Ureter (tissue), 1 donor: ENCODE measurements at places on chromosomes 1 and 21. TPM values are rescaled to one million over a fixed set of nuclear protein-coding genes. Genes with fewer than 3 reads are reported as not detected.

PRMT6 gene
- 22.2 TPM for total RNA-seq

- DNase-seq = peak; percentile 91
These were observed 11.9 kb upstream of the PADI3 start for GRCh38 chr1:17236779-17237560.

CHD5 gene
- 0.83 TPM for total RNA-seq

DNA sequence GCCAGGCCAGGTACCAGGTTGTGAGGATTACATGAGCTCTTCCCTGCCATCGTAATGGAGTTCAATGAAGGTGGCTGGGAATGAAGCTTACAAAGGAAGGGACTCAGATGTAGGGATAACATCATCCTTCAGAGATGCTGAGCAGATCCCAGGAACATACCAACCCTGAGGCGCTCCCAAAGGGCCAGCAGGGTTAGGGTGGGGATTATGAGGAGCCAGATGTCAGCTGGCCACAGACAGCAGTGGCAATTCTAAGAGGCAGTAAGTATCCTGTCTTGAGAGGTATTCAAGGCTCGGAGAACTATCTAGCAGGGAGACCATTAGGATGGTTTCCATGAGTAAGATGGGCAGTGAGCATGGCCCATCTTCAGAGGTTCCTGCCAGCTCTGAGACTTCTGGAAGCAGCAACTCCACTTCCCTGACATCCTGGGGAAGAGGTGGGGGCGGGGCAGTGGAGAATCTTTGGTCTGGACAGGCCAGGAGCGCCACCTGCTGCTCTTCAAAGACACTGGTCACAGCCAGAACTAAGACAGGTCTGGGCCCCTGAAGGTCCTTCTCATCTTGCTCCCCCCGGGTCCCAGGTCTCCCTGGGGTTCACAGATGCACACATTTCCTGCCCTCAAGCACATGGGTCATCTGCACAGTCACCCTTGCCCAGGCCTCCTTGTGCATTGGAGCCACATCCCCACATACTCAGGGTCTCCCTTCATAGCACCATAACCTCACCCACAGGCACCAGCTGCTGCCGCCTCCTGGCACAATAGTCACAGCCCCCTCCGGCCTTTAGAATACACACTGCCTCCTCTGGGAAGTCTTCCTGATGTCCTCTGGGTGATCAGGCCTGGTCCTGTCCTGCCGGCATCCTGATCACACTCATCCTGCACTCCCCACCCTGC is 2.7 kb upstream of the SDC3 start:
- peak; percentile 90 for DNase-seq

NFASC gene
- 52.3 TPM for total RNA-seq

GRCh38 chr1:159266832-159267231 is 35.3 kb upstream of the FCER1A start:
- no peak for DNase-seq

CCT3 gene
- 209 TPM for total RNA-seq

DNA sequence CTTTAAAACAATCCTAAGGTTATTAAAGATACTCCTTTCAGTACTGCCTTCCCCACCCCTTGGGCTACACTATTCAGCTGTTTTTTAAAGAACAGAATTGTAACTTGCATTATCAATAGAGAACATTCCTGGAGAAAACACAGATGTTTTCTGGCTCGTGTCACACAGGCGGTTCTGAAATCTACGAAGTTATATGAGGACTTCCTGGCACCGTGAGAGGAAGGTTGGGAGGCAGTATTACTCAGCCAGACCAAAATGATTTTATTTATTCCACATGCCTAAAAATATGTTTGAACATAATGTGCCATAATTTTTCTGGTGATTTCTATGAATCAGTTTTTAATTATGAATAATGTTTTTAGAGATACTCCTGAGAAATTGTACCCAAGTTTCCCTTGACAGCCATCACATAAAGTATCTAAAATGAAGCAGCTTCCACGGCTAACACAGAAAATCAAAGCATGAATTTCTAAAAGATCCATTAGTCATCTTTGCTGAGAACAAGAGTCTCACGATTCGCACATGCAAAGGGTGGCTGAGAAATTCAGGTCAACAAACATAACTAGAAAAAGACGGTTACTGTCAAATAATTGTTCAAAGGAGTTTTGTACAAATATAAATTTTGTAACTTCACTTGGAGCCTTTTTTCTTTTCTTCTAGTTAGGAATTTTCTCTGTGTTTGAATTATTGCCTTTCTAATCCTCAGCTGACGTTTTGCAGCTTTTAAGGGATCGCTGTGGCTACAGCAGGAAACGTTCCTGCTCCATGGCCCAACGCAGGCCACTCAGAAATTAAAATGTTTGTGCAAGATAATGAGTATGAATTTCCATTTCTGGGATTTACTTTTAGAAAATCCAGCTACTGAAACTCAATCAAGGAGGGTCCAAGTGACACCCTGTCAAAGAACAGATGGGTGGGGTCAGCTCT is 8.0 kb upstream of the SIM2 start:
- DNase-seq = no peak

DNA sequence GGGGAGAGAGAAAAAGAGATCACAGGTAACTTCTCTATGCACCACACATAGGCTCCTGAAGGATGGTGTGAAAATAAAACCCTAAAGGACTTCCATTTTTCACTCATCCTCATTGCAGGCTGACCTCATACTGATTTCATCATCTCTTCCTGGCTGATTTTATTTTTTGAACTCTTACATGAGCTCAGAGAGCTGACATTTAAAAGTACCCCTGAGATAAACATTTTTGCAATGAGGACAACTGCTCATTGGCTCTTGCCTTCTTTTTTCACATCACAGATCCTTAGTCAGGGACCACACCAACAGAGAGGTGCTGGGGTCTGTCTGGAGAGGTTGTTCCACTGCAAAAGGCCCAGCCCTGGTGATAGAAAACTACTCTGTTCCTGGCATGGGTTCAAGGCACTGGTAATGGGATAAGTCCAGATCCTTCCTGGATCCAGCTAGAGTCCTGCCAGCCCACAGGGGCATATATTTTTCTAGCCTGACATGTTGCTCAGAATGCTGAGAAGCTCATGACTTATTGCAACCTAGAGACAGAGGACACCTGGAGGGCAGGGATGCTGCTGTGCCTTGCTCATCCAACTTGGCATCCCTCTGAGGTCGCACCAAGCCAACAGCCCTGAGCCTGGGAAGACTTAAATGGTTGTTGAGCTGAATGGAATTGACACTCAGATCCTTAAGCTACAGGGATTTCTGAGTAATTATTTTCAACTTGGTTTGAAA is 360.0 kb downstream of the HHAT start:
- no peak for DNase-seq

ATXN7L2 gene
- total RNA-seq = 6.0 TPM

DNA sequence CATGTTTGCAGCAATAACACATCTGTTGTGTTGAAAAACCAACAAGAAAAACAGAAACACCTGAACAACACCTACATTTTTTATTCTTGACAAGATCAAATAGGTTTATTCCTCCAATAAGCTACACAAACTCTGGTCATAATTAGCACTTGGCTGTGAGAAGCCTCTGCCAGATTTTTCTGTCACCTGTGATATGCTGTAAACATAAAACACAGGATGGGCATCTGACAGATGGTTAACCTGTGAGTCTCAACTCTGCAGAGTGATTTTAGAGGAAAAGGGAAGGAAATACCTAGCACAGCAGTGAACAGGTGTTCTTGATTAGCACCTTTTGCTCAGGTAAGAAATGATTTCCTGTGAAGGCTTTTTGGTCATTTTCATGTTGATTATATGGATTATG is 175.4 kb upstream of the COA6 start:
- no peak for DNase-seq

RPS27 gene
- 2,661 TPM for total RNA-seq

GRCh38 chr1:1898246-1898933 is 7.5 kb upstream of the GNB1 start:
- no peak for DNase-seq

DNA sequence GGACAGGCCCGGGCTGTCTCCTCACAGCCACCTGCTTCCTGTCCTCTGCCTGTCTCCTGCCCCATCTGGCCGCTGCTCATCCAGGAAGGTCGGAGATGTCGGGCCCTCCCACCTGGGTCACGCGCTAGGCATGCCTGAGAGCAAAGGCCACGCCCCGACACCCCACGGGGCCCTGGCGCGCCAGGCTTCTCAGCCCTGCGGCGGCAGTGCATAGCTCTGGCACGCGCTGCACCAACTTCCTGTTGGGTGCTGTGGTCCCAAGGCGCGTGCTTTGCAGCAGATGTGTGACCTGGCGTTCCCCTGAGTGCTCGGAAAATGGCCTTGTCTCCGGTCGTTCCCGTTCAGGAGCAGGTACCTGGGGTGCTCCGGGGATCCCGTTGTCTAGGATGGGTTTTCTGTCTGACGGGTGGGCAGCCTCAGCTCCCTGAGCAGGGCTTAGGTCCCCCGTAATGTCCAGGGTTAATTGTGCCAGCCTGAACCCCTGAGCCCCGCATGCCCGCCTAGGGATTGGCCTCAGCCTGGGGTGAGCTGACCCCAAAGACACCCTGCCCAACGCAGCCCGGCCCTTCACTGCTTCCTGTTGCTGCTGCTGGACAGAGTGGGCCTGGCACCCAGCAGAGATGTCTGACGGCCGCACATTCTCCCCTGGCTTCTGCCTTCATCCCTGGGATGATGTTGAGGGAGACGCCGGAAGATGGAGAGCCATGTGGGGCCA is 19.4 kb upstream of the KCNAB2 start:
- peak; percentile 83 for DNase-seq

- DNase-seq = no peak
These were observed 53.5 kb upstream of the TRAPPC10 start for GRCh38 chr21:43958364-43959158.

DNA sequence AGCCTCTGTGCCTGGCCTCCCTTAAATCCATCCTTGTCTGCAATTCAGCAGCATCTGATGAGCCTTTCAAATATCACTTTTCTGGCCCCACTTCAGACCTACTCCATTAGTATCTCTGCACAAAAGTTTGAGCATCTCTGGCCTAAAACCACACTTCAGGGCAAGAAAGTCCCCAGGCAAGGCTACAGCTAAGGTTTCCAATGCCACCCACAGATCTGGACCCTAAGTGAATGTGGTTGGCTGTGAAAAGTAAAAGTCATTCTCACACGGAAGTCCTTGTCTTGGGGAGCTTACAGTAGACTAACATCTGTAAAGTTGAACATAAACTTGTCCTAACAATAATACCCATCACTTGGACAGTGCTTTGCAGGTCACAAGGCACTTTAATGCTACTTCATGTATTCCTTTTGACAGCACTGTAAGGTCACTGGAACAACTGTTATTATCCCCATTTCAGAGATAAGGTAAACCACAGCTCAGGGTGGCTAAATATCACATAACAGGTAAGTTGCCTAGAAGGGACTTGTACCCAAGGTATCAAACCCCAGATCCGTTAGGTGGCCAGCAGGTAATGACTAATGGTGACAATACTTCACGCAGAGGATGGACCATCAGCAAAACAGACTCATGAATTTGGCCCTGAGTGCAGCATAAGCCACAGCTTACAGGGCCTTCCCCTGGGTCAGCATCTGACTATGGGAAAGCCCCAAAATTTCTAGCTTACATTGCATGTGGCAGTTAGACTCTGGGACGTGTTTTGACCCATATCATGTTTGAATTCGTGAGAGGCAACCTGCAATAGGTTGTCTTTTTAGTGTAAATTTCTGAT is 356.0 kb downstream of the HHAT start:
- DNase-seq = no peak
